ENCODE measurements at places on chromosomes 13 and 19. TPM values are rescaled to one million over a fixed set of nuclear protein-coding genes. Genes with fewer than 3 reads are reported as not detected.

The TNPO2 gene
- total RNA-seq: 45.1 TPM

The VSTM1 gene
- not detected for total RNA-seq

The ZNF492 gene
- not detected for total RNA-seq

The C2CD4C gene
- not detected for total RNA-seq

The LGALS4 gene
- total RNA-seq: not detected

The CCNA1 gene
- total RNA-seq: 0.43 TPM

The CPT1C gene
- total RNA-seq: 11.7 TPM

The EPS8L1 gene
- total RNA-seq: 0.88 TPM

The LYPD3 gene
- total RNA-seq: 0.43 TPM

Measured in placental pericyte (primary cell).